ENCODE measurements at places on chromosomes 2 and 18. TPM values are rescaled to one million over a fixed set of nuclear protein-coding genes. Genes with fewer than 3 reads are reported as not detected.
A peak's percentile ranks its signal among the peaks of the same experiment; 100 is the strongest.

- ATAC-seq: no peak
Measured at GRCh38 chr2:9815076-9815475, 28.2 kb upstream of the TAF1B start.

- no peak for ATAC-seq
Measured at GRCh38 chr18:48827291-48828193, 123.2 kb downstream of the SMAD7 start.

- ATAC-seq: peak; percentile 17
Measured at GRCh38 chr2:60808330-60808801, 52.3 kb downstream of the PAPOLG start.

DNA sequence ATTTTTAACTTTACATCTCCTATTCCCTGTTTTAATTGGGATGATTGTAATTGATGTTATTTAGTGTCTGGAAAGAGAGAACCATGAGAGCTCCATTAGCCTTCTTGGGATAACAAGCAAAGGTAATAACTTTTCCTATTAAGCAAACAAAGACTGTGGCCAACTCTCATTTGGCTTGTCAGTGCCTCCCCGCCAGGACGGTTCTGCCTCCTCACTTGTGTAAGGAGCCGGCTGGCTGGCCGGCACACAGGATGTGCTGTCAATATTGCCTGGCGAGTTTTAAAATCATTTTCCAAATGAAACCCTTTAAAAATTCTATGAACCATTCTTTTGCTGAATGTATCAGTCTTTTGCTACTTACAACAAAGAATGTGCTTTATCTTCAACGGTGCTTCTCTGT, 898.3 kb downstream of the CPS1 start:
- no peak for ATAC-seq

DNA sequence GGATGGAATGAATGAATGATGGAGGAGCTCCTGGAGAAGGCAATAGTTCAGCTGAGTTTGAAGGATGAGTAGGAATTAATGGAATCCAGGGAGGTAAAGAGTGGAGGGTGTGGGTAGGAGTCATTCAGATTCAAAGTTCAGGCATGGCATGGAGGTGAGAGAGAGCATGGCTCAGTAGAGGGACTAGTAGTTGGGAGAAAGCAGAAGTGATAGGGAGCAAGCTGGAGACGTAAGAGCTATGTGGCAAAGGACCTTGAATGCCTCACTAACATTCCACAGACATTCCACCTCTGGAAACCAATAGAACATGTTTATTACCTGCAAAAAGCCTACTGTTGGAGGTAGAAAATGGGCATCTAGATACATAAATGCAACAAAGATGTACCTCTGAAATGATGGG, 170.1 kb downstream of the HAUS1 start:
- peak; percentile 25 for ATAC-seq

- no peak for ATAC-seq
Measured at GRCh38 chr2:200922439-200922838, 33.3 kb downstream of the NIF3L1 start.

DNA sequence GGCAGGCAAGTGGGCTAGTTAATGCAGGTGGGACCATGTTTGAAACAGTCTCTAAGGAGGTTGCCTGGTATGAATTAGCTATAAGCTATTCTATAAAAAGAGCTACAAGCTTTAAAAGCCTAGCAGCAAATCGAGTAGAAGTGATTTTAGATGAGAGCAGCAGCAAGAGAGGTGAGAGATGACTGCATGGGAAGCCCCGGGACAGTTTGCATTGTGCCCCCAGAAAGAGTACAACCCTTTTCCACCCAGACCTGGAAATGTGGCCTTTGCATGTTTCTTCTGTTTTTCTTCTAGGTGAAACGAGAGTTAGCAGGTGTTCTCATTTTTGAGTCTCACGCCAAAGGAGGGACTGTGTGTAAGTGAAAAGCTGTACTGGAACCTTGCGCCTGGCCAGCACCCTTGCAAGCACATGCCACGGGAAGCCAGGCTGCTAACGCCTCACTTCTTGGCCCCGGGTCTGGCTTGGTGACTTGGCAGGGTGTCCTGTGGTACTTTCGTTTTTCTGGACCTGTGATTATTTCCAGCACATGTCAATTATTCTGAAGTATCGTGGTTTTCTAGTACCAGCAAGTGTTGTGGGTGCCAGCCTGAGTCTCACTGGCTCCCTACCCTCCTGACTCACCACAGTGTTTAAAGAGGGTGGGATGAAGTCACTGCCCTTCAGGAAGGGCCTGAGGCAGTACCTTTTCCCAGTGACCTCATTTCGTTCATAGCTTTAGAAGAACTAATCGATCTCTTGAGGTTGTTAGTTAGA, 90.3 kb upstream of the MAP3K20 start:
- ATAC-seq: peak; percentile 81

- peak; percentile 11 for ATAC-seq
Measured at GRCh38 chr2:219178377-219179175, 501 bp downstream of the RETREG2 start.

DNA sequence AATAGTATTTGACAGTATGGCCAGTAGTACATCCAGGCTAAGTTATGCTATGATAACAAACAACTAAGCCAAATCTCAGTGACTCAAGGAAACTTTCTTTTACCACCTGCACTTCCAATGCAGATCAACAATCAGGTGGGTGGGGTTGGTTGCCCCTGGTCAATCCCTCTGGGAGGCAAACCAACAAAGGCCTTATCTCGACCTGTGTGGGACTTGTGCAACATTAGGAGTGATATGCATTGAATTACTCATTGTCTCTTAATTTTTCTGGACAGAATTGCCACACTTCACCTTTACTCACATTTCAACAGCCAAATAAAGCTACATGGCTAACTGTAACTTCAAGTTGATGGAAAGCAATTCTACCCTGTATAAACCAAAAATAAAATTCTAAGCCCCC, 1049.3 kb upstream of the CDH2 start:
- no peak for ATAC-seq

CABYR gene
- total RNA-seq: 1.4 TPM

C2orf92 gene
- 1.7 TPM for total RNA-seq
